Left lung (tissue), 14 donors: ENCODE measurements at places on chromosomes 2 and 18.
A peak's percentile ranks its signal among the peaks of the same experiment; 100 is the strongest.

- DNase-seq, result no peak
Observed at GRCh38 chr2:46720592-46721185, 194.9 kb downstream of the MCFD2 start.

DNA sequence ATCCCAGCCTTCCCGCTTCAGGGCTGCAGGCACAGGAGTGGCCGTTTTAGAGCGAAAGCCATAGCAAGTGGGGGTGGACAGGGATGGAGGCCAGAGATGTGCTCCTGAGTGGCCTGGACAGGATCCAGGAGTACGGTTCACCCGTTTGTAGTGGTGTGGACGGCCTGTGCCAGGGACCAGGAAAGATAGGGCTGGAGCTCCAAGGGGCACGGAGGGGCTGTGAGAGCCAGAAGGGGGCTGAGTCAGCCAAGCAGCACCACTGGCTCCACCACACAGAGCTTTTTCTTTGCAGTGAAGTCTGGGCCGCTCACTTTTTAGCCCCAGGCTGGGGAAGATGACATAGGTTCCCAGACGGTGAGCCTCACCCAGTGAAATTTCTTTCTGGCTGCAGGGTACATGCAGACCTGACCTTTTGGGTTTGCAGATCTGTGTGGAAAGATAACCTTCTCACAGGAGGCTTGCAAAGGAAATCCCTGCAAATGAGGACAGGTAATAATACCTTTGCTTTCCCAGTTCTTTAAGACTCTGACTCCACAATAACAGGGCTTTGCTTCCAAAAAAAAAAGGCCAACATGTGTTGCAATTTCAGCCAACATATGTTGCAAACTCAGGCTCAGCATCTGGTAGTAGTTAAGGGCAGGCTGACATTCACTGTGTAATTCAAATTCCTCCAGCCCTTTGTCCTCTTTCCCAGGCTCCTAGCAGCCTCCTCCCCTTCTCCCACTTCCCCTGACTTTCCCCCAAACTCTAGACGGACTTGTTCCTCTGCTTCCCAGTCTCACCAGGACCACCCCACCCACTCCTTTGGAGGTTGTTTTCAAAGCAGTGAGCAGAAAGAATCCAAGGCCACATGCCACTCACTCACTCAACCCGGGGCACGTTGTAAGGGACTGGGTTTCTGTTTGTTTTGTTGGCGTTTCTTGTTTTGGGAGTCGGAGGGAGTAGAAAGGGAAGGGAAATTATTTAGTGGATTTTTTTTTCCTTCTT lies 20.3 kb upstream of the LAPTM4A start:
- DNase-seq, result no peak

GRCh38 chr2:99569386-99569785 lies 79.6 kb upstream of the REV1 start:
- DNase-seq, result no peak

DNA sequence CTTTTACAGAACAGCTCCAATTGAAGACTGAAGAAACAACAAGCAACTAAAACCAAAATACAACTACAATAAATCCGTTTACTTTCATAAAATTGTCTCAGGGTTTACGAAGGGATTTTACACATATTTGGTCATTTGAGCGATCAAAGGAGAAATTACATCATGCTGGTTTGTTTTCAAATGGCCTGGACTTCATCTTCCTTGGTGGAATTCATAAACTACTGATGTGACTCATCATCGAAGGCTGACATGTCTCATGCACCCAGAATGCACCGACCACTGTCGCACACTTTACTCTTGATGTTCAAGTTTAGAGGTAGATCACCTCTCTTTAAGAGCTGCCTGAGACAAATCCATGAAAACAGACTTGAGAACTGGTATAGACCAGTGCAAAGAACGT lies 25.6 kb upstream of the PMAIP1 start:
- DNase-seq, result no peak

- no peak for DNase-seq
Observed at GRCh38 chr2:25251422-25252273, 83.3 kb upstream of the POMC start.

DNA sequence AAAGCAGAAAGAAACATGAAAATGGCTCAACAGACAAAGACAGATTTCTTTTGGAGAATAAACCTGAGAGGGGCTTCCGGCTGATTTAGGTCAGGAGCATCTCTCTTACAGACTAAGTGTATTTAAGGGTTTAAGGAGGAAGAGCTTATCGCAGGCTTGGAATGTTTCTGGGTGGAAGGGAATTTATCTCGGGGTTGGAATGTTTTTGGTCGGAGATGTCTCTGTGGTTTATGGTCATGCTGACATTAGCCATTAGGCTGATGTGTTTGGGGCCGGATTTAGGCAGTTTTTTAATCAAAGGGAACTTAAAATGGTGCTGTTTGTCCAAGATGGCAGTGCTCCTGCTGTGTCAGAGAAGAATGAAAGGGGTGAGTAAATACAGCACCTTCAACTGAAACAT lies 14.4 kb upstream of the PSMA8 start:
- no peak for DNase-seq

- no peak for DNase-seq
Observed at GRCh38 chr2:223365158-223365679, 236.9 kb downstream of the SCG2 start.

- peak; percentile 82 for DNase-seq
Observed at GRCh38 chr18:10560452-10561045, 34.7 kb downstream of the NAPG start.

DNA sequence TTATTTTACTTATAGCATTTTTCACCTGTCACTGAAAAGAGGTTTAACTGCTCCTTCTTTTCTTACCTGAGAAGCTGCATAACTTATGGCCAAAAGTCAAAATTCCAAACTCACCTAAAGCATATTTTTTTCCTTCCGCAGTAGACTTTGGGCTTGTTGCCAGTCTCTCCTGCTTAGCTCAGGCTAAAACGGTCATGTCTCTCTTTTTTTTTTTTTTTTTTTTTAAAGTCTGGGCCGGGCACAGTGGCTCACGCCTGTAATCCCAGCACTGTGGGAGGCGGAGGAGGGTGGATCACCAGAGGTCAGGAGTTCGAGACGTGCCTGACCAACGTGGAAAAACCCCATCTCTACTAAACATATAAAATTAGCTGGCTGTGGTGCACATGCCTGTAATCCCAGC lies 113.5 kb downstream of the RTN4 start:
- no peak for DNase-seq

- DNase-seq, result no peak
Observed at GRCh38 chr2:122486705-122487415, 731.4 kb downstream of the TSN start.

DNA sequence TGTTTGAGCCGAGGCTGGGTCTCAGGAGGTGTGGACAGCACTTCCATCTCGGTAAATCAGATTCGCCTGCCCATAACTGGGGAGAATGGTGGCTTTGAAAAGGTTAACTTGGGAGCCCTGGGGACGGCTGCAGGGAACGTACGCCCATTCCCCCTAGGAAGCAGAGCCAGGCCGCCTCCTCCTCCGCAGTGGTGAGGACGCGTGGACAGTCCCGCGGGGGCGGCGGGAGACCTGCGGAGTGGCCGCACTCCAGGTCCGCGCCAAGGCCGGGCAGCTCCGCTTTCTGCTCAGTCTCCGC lies 845 bp upstream of the MYCN start:
- DNase-seq, result no peak

DNA sequence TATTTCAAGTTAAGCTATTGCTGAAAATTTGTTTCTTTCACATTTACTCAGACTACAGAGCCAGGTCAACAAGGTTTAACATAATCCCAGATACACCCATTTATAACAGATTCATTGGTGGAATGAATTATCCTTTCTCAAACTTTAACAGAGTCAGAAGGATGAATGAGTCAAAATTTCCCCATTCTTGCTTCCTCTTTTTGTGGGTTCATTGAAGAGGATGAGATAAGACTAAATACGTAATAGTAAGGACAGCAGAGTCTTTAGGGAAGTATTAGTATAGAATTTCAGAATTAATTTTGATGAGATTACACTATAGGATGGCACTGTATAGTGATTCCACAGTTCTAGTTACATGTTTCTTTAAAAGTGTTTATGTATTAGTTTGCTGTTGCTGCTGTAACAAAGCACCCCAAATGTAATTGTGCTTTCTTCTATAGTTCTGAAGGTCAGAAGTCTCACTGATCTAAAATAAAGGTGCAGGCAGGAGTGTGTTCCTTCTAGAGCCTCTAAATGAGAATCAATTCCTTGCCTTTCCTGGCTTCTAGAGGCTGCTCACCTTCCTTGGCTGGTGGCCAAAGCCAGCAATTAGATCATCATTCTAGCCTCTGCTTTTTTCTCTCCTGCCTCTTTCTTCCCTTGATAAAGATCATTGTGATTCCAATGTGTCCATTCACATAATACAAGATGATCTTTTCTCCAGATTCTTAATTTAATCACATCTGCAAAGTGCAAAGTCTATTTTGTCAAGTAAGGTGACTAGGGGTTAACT lies 309.3 kb upstream of the PIK3C3 start:
- DNase-seq, result no peak

DNA sequence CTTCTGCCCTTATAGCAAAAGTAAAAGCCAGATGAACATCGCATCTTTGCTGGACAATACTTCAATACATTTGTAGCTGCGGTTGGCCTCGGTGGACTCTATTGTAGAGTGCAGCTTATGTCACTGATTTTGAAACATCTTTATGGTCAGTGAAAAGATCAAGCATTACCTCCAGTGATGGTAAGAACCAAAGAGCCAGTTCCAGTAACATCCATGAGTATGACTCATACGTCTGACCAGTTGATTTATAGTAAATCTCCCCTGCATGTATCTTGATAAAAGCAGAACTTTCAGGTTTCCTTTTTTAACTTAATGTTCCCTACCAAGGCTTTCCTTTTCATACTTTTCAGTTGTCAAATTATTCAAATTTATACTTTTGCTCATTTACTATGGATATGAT lies 119.2 kb upstream of the HNRNPA3 start:
- DNase-seq, result no peak

DNA sequence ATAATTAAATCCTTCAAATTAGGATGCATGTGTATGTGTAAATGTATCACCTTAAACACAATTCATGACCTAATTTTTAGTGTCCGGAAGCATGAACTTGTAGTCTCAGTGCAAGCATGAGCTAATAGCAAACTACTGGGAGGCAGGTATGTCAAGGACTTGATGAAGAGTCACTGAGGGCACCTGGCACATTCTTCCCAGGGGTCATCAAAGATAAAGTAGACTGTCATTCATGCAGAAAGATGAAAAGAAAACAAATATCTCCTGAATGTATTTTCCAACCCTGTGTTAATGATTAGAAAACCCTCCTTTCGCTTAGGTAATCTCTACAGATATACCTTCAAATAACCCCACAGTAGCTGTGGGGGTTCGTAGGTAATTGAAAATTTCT lies 234.9 kb downstream of the SOCS6 start:
- DNase-seq, result no peak

DNA sequence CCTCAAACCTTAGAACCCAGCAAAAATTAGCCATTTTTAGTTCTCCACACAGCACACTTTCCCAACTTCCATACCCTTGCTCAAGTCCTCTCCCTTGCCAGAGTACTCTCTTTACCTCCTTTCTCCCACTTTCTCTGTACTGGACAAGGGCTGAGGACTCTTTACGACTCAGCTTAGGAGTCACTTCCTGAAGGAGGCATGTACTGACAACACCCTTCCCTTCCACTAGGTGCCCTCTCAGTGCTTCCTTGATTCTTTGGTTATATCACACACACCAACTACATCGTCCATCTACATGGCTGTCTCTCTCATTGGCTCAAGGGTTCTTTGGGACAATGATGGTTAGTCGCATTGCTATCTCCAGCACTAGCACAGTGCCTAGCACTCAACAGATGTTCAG lies 5.2 kb upstream of the C18orf63 start:
- DNase-seq, result no peak

- DNase-seq, result peak; percentile 93
Observed at GRCh38 chr2:20617892-20618467, 32.9 kb downstream of the HS1BP3 start.

- DNase-seq, result no peak
Observed at GRCh38 chr2:137321566-137321965, 556.2 kb downstream of the THSD7B start.

GRCh38 chr2:200905618-200906296 lies 16.6 kb downstream of the NIF3L1 start:
- DNase-seq, result peak; percentile 70

- DNase-seq, result no peak
Observed at GRCh38 chr2:221822416-221822815, 250.3 kb upstream of the EPHA4 start.

- no peak for DNase-seq
Observed at GRCh38 chr2:156383798-156384197, 51.3 kb upstream of the NR4A2 start.

DNA sequence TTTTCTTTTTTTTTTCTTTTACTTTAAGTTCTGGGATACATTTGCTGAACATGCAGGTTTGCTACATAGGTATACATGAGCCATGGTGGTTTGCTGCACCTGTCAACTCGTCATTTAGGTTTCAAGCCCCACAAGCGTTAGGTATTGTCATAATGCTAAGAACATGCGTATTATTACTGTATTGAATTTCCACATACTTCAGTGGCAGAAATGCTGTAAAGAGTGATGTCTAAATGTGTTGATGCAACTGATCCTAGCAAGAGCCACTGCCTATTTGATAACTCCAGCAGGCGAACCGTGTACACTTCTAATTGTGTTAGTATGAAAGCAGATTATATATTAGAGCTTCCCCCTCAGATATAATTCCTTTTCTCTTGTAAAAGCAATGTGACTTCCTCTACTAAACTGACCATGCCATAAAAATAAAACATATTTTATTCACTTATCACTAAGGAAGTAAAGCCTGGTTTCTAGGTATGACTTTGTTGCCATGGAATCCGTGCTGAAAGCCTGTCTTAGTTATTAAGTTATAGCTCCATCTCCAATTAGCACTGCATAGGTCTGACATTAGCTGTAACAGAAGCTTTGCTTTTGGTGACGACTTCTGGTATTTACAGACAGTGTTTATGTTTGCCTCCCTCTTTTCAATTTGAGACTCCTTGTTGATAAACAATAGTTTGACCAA lies 280.0 kb downstream of the GALR1 start:
- DNase-seq, result no peak

- no peak for DNase-seq
Observed at GRCh38 chr2:212021947-212022346, 516.7 kb downstream of the ERBB4 start.

DNA sequence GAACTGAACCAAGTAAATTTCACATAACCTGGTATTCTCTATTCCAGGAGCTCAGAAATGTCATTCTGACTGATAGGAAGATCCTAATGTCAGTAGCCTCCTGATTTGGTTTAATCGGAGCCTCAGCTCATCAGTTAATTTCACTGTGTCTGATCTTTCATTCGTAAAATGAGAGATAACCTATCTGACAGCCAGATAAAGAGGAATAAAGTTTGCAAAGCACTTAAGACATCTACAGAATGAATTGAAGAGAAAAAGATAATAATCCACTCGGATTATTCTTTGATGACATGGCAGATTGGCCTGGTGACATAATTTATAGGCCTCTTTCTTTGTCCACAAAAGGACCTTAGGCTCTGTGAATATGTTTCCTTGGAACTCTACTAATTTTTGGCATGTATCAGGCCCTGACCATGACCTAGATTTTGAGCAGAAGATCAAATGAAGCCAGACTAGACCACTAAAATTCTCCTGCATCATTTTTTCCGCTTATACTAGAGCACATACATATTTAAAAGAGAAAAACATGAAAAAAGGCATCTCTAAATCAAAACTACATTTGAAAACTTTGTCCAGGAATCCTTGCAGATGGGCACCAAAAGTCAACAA lies 312.4 kb downstream of the MTX2 start:
- no peak for DNase-seq

- no peak for DNase-seq
Observed at GRCh38 chr2:24969784-24970183, 2.0 kb downstream of the DNAJC27 start.
